Activated CD4-positive, alpha-beta memory T cell treated with anti-CD3 and anti-CD28 coated beads, Interleukin-2, amount 10 ng/mL, durations not matched to agents 7 days and 5 days (primary cell): ENCODE measurements at places on chromosomes 4 and X. TPM values are rescaled to one million over a fixed set of nuclear protein-coding genes. Genes with fewer than 3 reads are reported as not detected.

DNA sequence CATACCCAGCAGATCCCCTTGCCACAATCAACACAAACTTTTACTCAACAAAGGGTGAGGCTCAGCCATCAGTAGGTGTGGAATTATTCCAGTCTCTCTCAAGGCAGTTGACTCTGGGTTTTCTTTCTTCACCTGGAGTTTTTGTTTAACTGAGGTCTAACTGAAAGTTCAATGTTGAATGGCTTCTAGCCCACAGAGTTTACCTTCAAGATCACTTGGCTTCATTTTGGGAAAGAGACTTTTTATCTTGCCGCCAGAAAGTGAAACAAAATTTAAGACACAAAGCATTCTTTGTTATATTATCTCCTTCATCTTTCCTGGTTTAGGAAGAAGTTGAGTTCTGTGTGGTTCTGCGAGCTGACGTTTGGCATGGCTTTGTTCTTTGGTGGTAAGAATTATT, 83.8 kb upstream of the RASGEF1B start:
- no peaks in the 10 kb centered on the region for H3K36me3 ChIP-seq
- peaks cover 5% of the 10 kb centered on the region for H3K4me1 ChIP-seq
- H3K27me3 ChIP-seq = no peaks in the 10 kb centered on the region
- no peak overlapping the region for H3K4me3 ChIP-seq

DNA sequence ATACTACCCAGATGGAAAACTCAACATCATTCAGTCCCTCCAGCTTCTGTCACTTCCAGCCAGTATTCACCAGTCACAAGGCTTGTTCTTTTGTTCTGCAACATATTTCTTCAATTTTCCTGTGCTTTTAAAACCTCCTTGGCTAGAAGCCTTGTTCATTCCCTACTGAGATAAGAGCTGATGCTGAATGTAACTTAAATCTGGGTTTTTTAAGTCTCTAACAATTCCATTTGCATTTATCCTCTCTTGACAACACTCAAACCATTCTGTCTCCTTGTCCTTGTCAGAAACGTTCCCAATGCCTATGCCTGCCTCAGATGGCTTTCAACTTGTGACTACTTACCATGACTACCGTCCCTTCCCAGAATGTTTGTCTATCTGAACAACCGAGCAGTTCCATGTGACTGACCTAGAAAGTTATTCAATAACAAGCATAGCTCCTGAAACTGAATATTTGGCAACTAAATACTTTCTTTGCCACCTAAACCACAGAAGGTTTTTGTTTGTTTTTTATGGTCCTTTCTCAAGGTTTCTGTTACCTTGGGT, 682.9 kb upstream of the GALNTL6 start:
- no peaks in the 10 kb centered on the region for H3K27me3 ChIP-seq
- no peak for DNase-seq
- H3K4me1 ChIP-seq = no peaks in the 10 kb centered on the region
- H3K27ac ChIP-seq = no peak overlapping the region
- H3K36me3 ChIP-seq = no peaks in the 10 kb centered on the region
- H3K4me3 ChIP-seq = no peak overlapping the region

DNA sequence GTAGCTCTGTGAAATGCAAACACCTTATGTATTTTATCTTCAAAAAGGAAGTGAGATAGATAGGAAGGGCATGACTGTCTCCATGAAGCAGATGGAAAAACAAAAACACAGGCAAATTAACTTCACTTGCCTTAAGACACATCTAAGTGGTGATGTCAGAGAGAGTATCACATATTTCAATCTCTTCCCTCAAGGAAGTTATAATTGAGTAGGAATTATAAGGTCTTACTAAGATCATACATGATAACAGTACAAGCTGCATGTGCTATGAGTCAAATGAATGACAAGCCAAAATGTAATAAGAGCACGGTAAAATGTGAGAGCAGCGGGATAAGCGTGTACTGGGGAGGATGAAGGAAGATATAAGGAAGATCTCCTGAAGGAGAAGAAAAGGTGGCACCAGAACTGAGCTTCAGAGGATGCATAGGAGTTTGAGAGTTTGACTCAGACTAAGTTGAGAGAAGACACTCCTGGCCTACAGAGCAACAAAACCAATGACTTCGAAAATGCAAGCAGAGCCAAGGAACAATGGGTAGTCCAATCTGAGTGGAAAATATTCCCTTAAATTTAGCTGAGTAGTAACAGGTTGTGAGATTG, 43.3 kb upstream of the GALNT7 start:
- no peak overlapping the region for H3K27ac ChIP-seq
- H3K27me3 ChIP-seq = peaks cover 6% of the 10 kb centered on the region
- no peaks in the 10 kb centered on the region for H3K36me3 ChIP-seq
- DNase-seq = no peak
- H3K4me3 ChIP-seq = no peak overlapping the region

MTMR8 gene
- total RNA-seq = 5.7 TPM

GRCh38 chr4:66688674-66689073, 856.6 kb downstream of the CENPC start:
- H3K36me3 ChIP-seq = no peaks in the 10 kb centered on the region
- no peak for DNase-seq
- no peaks in the 10 kb centered on the region for H3K27me3 ChIP-seq
- no peak overlapping the region for H3K4me3 ChIP-seq
- no peak overlapping the region for H3K27ac ChIP-seq
- no peaks in the 10 kb centered on the region for H3K4me1 ChIP-seq

DNA sequence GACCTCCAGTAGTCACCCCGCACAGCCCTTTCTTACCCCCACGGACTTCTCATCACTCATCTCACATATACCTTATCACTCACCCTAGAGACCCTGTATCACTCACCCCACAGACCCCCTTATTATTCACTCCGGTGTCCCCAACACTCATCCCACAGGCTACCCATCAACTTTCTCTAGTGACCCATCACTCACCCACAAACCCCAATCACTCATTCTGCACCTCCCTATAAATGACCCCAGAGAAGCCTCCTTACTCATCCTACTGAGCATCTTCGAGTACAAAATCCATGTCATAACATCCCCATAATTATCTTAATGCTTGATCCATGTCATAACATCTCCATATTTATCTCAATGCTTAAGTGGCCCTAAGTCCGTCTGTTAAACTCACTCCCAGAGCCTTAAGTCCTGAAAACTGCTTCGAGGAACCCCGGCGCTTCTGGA, 934 bp downstream of the ZNF41 start:
- H3K4me3 ChIP-seq = peak overlapping the region; percentile 92
- H3K36me3 ChIP-seq = peaks cover 10% of the 10 kb centered on the region
- peaks cover 35% of the 10 kb centered on the region for H3K4me1 ChIP-seq
- H3K27ac ChIP-seq = peak overlapping the region; percentile 94

DNA sequence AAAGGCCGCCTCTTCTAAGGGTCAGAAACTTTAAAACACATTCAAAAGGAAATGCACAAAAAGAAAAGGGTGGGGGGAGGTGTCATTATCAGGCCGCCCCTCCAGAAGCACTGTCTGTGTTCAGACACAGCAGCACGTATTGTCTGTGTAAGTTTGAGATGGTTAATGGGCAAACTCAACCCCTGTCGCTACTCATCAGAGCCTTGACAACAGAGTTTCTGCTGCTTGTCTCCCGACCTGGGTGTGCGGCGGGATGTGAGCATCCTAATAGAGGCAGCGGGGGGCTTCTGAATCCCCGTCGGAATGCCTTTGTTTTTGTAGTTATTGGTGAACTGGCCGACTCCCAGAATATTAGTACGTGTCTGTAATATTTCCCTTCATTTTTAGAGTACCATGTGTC, 158.9 kb downstream of the DCTD start:
- no peaks in the 10 kb centered on the region for H3K27me3 ChIP-seq
- no peaks in the 10 kb centered on the region for H3K4me1 ChIP-seq
- no peak for DNase-seq
- H3K27ac ChIP-seq = no peak overlapping the region
- H3K4me3 ChIP-seq = no peak overlapping the region

- no peaks in the 10 kb centered on the region for H3K4me1 ChIP-seq
- no peak for DNase-seq
- no peak overlapping the region for H3K4me3 ChIP-seq
- no peaks in the 10 kb centered on the region for H3K36me3 ChIP-seq
These were observed 60.4 kb downstream of the ZFYVE28 start for GRCh38 chr4:2357821-2358745.

- H3K27ac ChIP-seq = no peak overlapping the region
- DNase-seq = no peak
- H3K4me3 ChIP-seq = no peak overlapping the region
- H3K36me3 ChIP-seq = no peaks in the 10 kb centered on the region
- H3K27me3 ChIP-seq = no peaks in the 10 kb centered on the region
These were observed 1629.2 kb upstream of the ADGRL3 start for GRCh38 chr4:59570860-59571476.

- H3K4me3 ChIP-seq = no peak overlapping the region
- no peak for DNase-seq
- H3K27ac ChIP-seq = no peak overlapping the region
These were observed 57.6 kb downstream of the GSX2 start for GRCh38 chr4:54157606-54158005.

DNA sequence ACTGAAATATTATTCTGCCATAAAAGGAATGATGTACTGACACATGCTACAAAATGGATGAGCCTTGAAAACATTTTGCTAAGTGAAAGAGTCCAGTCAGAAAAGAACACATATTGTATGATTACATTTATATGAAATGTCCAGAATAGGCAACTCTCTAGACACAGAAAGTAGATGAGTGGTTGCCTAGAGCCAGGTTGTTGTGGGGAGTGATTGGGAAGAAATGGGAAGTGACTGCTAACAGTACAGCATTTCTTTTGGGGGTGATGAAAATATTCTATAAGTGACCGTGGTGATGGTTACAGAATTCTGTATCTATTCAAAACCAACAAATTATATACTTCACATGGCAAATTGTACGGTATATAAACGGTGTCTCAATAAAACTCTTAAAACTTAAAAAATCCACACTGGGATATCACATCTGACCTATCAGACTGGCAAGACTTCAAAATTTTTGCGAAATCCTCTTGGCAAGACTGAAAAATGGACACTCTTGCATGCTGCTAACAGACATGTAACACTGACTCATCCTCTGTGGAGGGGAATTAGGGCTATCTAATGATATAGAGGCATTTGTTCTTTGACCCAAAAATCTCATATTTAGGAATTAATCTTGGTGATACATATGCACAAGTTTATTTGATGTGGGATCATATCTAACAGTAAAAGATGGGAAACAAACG, 71.8 kb downstream of the FAM13A start:
- H3K27me3 ChIP-seq = peaks cover 2% of the 10 kb centered on the region
- H3K36me3 ChIP-seq = no peaks in the 10 kb centered on the region
- no peaks in the 10 kb centered on the region for H3K4me1 ChIP-seq
- H3K4me3 ChIP-seq = no peak overlapping the region
- no peak for DNase-seq
- H3K27ac ChIP-seq = no peak overlapping the region

DSPP gene
- not detected for total RNA-seq

DNA sequence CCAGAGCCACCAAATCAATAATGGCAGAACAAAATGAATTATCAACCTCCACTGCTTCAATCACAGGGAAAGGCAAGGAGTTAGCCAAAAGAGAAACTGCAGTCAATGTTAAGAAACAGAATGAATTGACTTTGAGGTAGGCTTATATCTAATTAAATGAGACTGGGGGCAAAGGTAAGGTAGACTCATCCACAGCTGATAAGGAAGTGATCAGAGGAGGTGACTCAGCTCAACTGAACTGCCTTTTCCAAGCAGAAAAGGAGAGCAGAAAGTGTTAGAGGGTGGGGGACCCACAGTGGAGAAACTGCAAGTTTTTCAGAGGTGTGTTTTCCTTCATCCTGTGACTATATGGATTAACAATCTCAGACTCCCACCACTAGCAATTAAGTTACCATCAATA, 345.8 kb upstream of the PPARGC1A start:
- no peak overlapping the region for H3K27ac ChIP-seq
- DNase-seq = no peak
- H3K27me3 ChIP-seq = no peaks in the 10 kb centered on the region
- H3K4me3 ChIP-seq = no peak overlapping the region

CSN2 gene
- not detected for total RNA-seq

DNA sequence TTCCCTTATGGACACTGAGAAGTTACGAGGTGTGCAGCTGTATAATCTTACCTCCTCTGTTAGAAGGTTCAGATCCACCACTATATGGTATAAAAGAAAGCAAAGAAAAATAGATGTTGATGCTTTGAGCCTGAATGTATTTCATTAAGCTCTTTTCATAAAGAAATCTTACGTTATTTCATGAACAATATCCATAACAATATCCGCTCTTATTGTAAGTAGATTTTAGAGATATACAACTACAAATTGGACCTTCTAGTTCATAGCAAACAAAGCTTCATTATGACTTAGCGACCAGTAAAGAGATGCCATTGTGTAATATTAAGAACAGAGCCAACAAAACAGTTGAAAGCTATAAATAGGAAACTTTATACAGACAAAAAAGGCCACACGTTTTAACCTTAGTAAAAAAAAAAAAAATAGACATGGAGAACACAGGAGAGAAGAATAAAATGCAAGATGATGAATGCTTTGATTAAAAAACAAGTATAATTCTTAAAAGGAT, 203.6 kb downstream of the PDGFC start:
- H3K27ac ChIP-seq = no peak overlapping the region
- H3K4me3 ChIP-seq = no peak overlapping the region
- DNase-seq = no peak
- H3K36me3 ChIP-seq = no peaks in the 10 kb centered on the region

EDNRA gene
- total RNA-seq = not detected

DNA sequence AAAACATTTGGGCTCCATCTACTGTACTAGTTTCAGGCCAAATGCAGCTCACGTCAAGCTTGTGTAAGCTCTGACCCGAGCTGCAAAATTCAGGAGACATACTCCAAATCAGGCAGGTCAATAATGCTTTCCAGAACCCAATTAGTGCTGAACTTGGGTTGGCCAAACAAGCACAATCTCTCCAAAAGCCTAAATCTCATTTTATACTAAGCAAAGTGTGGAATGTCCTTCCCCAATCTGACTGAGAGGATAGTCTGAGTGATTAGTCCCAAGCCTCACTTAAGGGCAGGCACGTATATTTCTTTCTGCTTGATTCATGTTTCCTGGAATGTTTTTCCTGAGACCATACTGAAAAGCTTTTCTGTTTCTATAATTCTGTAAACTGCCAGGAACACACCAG, 79.9 kb downstream of the NKX6-1 start:
- H3K27me3 ChIP-seq = no peaks in the 10 kb centered on the region
- no peaks in the 10 kb centered on the region for H3K4me1 ChIP-seq
- no peak for DNase-seq
- H3K36me3 ChIP-seq = no peaks in the 10 kb centered on the region

GRCh38 chrX:101478366-101478765, 6.9 kb upstream of the ARMCX4 start:
- H3K36me3 ChIP-seq = no peaks in the 10 kb centered on the region
- DNase-seq = no peak
- no peaks in the 10 kb centered on the region for H3K4me1 ChIP-seq
- no peak overlapping the region for H3K27ac ChIP-seq
- no peaks in the 10 kb centered on the region for H3K27me3 ChIP-seq

- no peaks in the 10 kb centered on the region for H3K36me3 ChIP-seq
- H3K27me3 ChIP-seq = peaks cover 2% of the 10 kb centered on the region
- H3K4me3 ChIP-seq = no peak overlapping the region
- no peak overlapping the region for H3K27ac ChIP-seq
- no peak for DNase-seq
These were observed 197.0 kb downstream of the BCOR start for GRCh38 chrX:39900777-39901170.

- no peak overlapping the region for H3K4me3 ChIP-seq
- no peak overlapping the region for H3K27ac ChIP-seq
- H3K36me3 ChIP-seq = no peaks in the 10 kb centered on the region
- peaks cover 6% of the 10 kb centered on the region for H3K4me1 ChIP-seq
- H3K27me3 ChIP-seq = peaks cover 33% of the 10 kb centered on the region
These were observed 791 bp downstream of the GUCY1B1 start for GRCh38 chr4:155759372-155760252.
